ENCODE measurements at places on chromosomes 11 and 22.

DNA sequence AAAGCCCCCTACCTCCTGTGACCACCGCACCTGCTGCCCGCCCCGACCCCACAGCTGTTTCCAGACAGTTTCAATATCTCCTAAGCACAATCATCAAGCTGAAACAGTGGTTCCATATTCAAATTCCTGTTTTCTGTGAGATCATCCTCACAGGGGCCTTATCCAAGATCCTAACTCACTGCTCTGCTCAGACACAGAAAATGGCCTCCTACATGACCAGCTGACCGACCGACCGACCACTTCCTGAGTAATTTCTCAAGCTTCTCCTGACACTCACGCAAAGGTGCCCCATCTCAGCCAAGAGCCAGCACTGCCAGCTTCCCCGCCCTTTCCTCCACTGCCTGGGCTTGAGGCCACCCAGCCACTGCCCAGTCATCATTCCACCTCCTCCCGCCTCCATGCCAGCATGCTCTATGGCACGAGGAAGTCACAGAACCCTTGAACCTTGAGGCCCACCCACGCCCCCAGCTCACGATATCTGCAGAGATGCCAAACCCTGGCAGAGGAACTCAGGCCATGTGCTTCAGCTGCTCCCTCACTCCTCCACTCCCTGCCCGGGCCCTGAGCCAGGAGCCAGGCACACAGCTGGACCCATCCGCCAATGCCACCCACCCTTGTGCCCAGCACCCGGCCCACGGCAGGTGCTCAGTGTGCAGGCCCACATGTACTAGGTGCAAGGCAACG is 14.0 kb downstream of the KIAA0930 start:
- DNase-seq: peak; percentile 29

- no peak for DNase-seq
These were observed 49.6 kb downstream of the PDE2A start for GRCh38 chr11:72624496-72625201.

- DNase-seq: no peak
These were observed 198.1 kb upstream of the SEZ6L start for GRCh38 chr22:25970999-25971811.

DNA sequence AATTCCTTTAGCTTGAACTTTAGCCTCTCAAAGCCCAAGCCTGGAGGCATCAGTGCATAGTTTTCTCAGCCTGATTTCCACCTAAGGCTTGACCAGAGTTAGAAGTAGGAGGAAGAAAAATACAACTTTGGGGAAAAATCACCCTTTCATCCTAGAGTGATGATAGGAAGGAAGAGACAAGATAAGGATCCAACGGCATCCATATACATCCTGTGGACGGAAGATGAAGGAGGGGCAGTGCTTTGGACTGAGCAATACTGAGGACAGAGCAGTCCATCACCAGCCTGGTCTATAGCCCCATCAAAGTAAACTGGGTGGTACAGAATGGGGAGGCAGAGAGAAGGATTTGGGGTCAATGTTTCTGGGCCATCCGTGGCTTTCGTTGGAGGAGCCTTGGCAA is 247.9 kb downstream of the FAM76B start:
- no peak for DNase-seq

DNA sequence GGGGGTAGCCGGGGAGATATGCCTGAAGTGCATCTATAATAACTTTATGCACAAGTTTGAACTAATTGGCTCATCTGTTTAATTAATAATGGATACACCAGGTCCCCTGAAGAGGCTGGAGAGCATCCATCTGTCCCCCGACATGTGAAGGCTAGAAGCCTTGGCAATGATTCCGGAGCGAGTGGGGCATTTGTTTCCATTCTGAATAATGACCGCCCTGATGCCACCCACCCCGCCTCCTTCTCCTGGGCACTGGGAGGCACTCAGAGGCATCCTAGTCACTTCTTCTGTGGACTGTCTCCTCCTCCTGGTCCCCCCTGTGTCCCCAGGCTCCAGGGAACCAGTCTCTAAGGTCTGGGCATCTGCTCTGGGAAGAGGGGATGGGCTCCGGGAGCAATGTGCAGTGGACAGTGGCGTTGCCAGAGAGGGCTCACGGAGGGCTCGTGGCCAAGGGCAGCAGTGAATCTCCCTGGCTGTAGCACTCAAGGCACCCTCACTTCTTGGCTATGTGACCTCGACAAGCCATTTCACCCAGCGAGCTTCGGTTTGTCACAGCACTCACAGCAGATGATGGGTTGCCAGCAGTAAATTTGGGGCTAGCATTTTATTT is 64.7 kb downstream of the TSPAN18 start:
- DNase-seq: no peak

Measured in COR-L47 (cell line).